ENCODE measurements at places on chromosomes 3 and 15.

DNA sequence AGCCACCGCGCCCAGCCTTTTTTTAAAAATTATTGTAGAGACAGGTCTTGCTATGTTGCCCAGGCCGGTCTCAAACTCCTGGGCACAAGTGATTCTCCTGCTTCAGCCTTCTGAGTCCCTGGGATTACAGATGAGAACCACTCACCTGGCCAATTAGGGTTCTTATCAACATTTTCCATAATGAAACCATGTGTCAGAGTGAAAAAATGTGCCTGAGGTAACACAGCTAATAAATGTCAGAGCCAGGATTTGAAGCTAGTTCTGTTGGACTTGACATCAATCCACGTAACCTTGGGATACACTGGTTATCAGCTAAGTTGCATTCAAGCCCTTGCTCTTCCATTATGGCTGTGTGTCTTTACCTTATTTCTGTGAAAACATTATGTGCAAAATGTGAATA, 29.1 kb downstream of the CHST14 start:
- no peak for DNase-seq

DNA sequence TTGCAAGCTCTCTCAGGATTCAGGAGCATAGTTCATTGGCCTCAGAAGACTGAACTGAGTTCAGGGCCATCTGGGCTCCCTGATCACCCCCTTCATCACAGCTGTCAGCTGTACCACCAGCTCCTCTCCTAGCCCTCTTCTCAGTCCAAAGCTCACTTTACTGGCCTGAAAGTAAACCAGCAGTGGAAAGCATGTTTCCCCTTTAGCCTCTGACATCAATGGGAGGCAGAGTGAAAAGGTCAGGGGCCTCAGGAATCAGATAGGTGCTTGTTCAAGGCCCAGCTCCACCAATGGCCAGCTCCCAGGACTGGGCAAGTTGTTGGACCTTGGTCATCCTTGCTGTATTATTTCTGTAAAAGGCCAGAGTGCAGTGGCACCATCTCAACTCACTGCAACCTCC, 223.4 kb downstream of the TLE3 start:
- no peak for DNase-seq

DNA sequence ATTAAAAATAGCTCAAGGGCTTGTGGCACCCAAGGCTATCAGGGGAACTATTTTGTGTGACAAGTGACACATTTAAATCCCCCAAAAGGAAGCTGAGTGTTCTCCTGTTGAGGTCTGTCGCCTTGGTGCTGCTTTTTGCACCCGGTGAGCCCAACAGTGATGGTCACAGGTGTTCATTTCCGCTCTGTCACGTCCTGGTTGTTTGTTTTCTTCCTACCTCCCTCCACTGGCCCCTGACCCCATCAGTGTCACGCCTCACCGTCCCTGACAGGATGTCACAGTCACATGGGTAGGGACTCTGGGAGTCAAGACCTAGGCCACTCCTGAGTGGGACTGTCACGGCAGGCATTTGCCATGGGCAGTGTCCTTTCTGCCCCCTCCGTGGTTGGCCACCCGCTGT, 11.2 kb downstream of the SLCO3A1 start:
- no peak for DNase-seq

DNA sequence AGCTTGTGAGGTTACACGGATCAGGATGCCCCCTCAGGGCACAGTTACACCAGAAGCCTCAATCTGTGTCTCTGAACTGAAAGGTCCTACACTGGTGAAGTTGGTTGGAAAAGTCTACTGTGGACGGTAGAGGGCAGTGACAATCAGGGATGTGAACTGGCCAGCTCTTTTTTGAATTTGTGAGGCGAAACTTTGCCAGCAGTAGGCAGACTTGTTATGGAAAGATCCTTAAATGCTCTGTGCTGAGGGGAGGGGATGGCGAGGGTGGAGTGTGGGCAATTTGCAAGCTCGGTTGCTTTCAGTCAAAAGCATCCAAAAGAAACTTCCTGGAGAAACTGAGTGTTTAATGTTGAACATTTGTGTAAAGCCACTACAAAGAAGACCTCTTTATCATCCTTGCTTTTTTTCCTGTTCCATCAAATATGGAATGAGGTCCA, 127.4 kb upstream of the ABHD17C start:
- no peak for DNase-seq

- no peak for DNase-seq
Measured at GRCh38 chr3:80275120-80275519, 507.3 kb upstream of the ROBO1 start.

DNA sequence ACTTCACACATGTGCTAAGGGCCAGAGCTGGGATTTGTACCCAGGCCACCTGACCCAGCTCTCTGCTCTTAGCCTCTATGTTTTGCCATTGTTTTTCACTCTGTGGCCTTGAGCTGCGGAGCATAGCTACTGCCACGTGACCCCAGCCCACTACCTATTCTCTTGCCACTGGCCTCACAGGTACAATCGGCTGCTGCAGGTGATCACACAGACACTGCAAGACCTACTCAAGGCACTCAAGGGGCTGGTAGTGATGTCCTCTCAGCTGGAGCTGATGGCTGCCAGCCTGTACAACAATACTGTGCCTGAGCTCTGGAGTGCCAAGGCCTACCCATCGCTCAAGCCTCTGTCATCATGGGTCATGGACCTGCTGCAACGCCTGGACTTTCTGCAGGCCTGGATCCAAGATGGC, 46.2 kb downstream of the SEMA3G start:
- no peak for DNase-seq

GRCh38 chr3:25904206-25904605, 114.3 kb downstream of the OXSM start:
- no peak for DNase-seq

- no peak for DNase-seq
Measured at GRCh38 chr3:55000546-55000945, 72.7 kb upstream of the LRTM1 start.

DNA sequence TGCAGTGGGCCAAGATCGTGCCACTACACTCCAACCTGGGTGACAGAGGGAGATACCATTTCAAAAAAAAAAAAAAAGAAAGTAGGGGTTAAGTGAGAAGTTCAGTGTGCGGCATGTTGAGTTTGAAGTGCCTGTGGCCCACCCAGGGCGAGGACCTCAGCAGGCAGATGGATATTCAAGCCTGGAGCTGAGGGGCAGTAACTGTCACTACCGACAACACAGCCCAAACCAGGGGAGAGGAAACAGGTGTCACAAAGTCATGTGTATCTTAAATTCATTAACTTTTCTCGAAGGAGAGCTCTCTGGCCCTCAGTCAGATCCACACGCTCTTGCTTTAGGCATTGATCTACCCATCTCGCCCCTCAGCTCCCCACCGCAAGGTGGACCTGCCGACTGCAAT, 45.3 kb downstream of the FEM1B start:
- DNase-seq = no peak

- DNase-seq = no peak
Measured at GRCh38 chr3:100358413-100358812, 23.9 kb downstream of the NIT2 start.

GRCh38 chr15:60374209-60374608, 23.6 kb downstream of the ANXA2 start:
- no peak for DNase-seq

DNA sequence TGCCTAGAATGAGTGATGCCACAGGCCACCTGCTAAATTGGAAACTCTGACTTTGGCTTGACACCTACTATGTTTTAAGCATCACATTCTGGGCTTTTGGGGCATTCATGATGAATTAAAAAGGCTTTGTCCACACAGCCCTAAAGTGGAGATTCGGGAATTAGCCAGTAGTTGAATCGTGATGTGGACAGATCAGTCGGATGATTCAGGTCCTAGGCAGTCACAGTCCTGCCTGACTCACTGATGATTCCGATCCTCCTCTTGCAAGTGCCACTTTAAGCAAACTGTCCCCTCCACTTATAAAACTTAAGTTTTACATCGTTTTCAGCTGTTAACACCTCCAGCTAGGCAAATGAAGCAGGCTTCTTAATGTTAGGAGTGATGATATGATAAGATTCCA, 75.3 kb downstream of the SYNPR start:
- DNase-seq = no peak

GRCh38 chr15:87193481-87193880, 1063.1 kb downstream of the NTRK3 start:
- no peak for DNase-seq

- no peak for DNase-seq
Measured at GRCh38 chr3:148379763-148380382, 317.8 kb upstream of the AGTR1 start.

DNA sequence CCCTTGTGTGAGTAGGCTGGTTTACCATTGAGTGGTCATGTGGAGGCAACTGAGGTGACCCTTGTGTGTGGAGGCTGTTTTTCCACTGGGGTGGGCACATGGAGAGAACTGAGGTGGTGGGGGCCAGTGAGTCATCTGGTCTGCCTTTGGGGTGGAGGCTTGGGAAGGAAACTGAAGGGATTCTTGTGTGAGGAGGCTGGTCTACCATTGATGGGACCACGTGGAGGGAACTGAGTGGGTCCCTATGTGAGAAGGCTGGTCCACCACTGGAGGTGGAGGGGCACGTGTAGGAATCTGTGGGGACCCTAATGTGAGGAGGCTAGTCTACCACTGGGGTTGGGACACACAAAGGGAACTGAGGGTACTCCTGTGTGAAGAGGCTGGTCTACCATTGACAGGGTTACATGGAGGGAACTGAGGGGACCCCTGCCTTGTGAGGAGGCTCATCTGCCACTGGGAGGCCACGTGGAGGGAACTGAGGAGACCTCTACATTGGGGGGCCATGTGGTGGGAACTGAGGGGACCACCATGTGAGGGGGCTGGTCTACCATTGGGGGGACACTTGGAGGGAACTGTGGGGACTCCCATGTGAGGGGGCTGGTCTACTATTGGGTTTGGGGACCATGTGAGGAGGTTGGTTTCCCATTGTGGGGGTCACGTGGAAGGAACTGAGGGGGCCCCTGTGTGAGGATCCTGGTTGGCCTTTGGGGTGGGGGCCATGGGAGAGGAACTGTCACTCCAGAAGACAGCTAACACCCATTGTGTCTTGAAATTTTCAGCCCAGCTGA, 164.5 kb downstream of the WNT7A start:
- no peak for DNase-seq

DNA sequence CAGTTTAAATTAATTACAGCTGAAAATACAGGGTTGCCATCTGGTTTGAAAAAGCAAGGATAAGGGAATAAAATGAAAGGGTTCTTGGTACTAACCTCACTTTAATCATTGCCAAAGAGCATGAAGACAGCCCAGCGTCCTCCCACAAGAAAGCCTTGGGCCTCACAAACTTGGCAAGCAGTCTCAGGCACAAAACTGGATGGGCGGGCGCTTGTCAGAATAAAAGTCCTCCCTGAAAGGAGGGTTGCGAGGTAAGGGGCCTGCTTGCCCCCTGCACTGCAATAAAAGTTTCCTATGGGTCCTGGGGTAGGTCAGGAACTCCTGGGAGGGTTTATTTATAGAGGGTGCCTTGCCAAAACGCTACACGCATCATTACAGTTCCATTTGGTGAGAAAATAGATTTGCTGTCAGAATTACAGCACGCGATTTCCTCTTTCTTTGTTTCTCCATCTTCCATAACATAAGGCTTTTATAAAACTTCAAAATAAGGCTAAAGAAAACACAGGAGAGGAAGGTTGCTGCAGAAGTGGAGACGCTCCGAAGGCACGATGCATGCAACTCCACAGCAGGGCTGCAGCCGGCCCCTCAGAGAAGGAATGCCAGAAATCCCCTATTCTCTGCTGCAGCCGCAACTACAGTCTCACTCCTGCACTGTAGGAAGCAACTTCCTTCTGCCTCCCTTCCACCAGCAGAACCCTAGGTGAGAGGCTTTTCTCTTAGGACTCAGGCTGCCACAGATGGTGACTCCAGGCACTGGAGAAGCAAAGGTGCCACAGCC, 61.3 kb downstream of the VGLL4 start:
- DNase-seq = no peak

GRCh38 chr3:98333989-98334606, 19.6 kb upstream of the OR5K4 start:
- no peak for DNase-seq

- DNase-seq = no peak
Measured at GRCh38 chr3:48018841-48019240, 2.6 kb upstream of the MAP4 start.

Measured in stimulated activated CD4-positive, alpha-beta T cell treated with anti-CD3 and anti-CD28 coated beads, Interleukin-15, amount 100 ng/mL, for 1 hour (primary cell).